Esophagus squamous epithelium (tissue), 5 donors: ENCODE measurements at places on chromosomes 6 and 20.

- no peak for DNase-seq
These were observed 39.8 kb upstream of the CST7 start for GRCh38 chr20:24909086-24909780.

- no peak for DNase-seq
These were observed 9.5 kb downstream of the NKX2-2 start for GRCh38 chr20:21504323-21504722.

DNA sequence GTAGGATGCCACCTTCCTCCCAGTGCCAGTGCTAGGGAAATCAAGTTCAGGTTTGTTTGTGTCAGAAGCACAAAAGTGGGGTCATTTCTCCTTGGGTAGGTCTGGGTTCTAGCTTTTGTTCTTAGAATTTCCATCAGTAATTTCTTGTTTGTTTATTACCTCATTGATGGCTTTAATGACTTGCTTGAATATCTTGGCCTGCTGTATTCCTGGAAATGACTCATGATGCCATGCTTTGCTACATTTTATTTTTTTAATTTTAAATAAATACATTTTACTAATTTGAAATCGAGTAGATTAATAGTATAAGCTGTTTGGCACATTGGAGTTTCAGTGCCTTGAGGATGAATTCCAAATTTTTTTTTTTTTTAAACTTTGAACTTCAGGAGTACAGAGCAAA lies 189.6 kb downstream of the JARID2 start:
- no peak for DNase-seq

- DNase-seq, result no peak
These were observed 100.3 kb downstream of the ZNF217 start for GRCh38 chr20:53493311-53493857.

- DNase-seq, result no peak
These were observed 10.5 kb upstream of the C20orf144 start for GRCh38 chr20:33651562-33652048.

- DNase-seq, result no peak
These were observed 126.8 kb downstream of the AKAP7 start for GRCh38 chr6:131262060-131262459.

GRCh38 chr6:11357285-11357684 lies 124.8 kb upstream of the NEDD9 start:
- no peak for DNase-seq
